Eye (tissue), 1 donor: ENCODE measurements at places on chromosomes 3 and 15.

- DNase-seq = no peak
These were observed 163.0 kb upstream of the MLF1 start for GRCh38 chr3:158407844-158408517.

DNA sequence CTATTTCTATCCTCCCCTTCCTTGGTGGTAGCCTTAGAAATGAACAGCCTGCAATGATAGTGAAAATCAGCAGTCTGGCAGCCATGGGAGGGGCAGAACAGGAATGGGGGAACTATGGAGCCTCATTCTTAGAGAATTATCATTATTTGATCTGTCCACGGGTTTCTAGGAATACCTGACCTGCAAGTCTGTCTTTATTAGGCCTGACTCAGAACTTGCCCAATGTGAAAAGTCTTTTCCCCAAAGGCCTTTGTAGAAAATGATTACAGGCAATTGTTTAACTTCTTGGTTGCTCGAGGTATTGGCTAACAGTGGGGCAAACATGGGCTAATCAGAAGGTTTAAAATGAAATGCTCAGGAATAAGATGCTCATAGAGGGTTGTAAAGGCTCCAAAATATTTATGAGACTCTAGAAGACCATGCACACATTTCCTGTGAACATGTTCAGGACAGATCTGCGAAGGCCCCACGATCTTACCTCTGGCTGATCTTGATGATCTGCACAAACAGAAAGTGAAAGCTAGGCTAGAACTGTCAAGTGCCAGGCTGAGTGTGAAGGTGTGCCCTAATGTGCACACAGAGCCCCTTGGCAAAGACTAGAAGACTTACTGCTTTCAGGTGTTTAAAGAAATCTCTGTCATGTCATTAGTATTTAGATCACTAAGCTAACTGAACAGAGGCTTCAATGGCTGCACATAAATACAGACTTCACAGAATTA lies 39.6 kb upstream of the LAMP3 start:
- DNase-seq = no peak

- no peak for DNase-seq
These were observed 222.0 kb downstream of the PYDC2 start for GRCh38 chr3:191682961-191683360.

DNA sequence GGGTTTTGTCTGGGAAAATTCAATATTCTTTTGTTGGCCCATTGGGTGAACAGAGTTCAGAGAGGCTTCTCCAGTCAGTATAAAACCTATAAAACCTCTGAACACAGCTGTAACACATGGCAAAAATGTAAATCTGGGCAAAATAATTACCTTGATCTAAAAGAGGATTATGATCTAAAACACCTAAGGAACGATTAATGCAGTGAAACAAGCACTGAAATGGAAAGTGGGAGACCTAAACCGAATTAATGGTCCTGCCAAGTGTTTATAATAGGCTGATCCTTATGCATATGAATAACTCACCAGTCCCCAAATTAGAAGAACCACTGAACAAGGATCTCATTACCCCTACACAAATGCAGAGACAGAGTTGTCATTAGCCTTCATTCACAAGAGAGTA lies 32.6 kb downstream of the AVEN start:
- no peak for DNase-seq

DNA sequence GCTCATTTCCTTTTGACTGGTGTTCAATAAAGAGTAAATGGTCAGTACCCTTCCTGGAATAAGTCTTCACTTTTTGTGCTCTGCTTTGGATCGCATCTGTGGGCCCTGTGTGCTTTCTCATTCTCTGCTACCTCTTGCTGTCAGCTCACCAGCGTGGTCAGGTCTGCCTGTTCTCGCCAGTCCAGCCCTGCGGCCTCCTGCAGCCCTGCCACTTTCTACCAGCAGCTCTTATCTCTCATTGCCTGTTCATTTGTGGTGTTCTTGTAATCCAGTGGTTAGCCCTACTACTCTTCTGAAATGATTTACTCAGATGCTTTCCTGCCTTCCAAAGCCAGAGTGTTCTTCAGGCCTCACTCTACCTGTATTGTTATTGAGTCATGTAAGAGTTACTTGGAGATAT lies 54.8 kb downstream of the CHCHD6 start:
- no peak for DNase-seq

DNA sequence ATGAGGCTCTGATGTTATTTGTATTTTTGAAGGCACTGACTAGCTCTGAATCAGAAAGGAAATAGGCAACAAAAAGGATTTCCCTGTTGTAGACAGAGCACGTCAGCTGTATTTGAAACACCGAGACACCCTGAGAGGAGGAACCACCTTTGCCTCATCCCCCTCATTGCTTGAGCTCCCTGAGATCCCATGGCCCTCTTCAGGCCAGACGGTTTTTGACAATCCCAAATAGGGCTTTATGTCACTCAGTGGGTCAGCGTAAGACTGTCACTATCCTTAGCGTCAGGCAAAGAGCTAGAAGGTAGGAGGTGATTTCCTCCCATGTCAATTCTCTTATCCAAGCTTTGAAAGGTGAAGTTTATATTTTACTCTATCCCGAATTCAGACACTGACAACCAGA lies 254.3 kb downstream of the ZNF621 start:
- no peak for DNase-seq

GRCh38 chr15:99536422-99537040 lies 29.3 kb upstream of the MEF2A start:
- peak; percentile 8 for DNase-seq

- DNase-seq = no peak
These were observed 44.8 kb upstream of the MAP3K13 start for GRCh38 chr3:185318141-185318540.

- no peak for DNase-seq
These were observed 20.3 kb upstream of the MAP3K13 start for GRCh38 chr3:185342459-185343174.

DNA sequence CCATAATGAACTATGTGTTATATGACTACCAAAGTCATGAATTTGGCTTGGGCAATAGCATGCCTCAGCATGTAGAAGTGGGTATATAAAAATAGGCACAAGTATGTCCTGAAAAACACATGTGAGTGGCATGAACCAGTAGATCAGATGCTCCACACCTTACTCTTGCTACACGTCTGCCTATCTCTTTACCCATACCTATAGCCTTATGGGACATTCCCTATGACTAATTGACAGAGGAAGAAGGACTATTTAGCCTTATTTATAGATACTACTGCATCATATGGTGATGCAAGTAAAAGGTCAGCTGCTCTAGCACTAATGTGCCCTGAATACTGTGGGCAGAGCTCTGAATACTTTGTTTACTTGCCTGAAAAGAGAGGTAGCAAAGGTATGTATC lies 81.0 kb upstream of the ZPLD1 start:
- no peak for DNase-seq

- no peak for DNase-seq
These were observed 7.3 kb upstream of the TRPM1 start for GRCh38 chr15:31108836-31109235.

- no peak for DNase-seq
These were observed 12.6 kb downstream of the PPARG start for GRCh38 chr3:12301513-12301912.

DNA sequence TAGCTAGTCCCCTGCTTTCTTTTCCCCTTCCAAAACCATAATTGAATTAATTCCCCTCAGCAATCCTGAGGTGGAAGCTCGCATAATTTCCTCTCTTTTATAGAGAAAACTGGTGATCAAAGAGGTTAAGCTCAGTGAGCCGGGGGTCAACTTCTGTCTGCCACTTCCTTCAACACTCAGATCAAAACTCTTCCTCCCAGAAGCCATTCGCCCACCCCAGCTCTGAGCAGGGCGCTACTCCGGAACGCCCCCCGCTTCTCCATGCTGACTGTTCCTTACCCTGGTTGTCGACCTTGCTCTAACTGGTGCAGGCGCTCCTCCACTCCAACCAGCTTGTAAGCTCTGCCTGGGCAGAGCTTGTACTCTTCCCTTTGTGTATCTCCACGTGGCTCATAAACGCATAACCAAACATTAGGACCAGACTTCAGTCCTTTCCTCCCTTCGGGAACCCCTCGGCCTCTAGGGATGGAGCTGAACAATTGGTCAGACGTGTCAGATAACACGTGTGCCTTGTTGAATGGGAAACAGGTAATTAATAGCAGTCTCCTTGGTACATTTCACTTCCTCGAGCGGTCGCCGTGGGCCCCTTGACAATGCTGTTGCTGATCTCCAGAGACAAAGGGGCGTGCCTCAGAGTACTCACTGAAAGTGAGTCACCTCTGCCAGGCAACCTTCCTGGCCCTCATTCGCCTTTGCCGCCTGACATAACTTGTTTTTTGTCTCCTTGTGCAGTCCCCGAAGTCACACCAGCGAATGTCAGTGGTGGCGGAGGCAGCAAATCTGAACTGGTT lies 71.8 kb downstream of the IL5RA start:
- DNase-seq = peak; percentile 22

DNA sequence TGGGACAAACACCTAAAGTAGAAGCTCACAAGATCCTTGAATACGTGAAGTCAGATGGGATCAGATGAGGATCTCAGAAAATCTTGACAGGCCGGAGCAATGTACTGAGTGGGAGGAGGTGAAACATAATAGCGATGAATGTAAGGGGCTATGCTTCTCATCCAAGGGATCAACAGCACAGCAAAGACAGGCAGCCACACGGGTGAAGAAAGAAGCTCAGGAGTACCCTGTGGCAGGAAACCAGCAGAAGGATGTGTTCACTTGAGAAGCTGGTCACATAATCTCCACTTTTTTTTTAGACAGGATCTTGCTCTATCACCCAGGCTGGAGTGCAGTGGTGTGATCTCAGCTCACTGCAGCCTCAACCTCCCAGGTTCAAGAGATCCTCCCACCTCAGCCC lies 92.4 kb downstream of the MEGF11 start:
- no peak for DNase-seq

DNA sequence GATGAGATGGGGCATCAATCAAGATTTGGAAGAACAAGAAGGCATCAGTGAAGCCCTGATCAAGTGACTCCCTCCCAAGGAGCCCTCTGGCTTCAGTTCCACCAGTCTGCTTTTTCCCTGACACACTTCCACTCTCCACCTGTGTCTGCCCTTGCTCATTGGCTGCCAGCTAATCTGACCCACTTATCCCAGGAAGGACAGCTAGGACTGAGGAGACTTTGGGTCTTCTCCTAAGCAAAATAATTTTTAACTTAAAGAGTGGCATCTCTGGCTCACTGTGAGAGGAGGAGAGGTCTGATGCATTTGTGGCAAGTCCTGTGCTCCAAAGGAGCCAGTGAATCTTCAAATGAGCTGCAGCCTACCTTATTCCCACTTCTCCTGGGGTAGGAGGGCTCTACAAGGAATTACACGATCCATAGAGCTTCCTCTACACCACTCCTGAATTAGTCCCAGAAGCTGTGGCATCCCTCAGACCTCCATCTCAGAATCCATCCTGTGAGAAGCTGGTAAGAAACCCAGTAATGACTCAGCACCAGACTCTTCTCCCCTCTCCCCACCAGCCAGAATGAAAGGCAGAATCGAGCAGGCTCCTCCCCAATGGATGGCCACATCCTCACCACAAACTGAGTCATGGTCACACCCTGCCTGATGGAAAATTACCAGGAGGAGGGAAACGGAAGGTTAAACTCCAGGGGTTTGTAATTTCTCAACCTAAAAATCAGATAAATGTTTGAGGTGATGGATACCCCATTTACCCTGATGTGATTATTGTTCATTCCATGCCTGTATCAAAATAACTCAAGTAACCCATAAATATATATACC lies 6.3 kb upstream of the PKM start:
- DNase-seq = no peak

DNA sequence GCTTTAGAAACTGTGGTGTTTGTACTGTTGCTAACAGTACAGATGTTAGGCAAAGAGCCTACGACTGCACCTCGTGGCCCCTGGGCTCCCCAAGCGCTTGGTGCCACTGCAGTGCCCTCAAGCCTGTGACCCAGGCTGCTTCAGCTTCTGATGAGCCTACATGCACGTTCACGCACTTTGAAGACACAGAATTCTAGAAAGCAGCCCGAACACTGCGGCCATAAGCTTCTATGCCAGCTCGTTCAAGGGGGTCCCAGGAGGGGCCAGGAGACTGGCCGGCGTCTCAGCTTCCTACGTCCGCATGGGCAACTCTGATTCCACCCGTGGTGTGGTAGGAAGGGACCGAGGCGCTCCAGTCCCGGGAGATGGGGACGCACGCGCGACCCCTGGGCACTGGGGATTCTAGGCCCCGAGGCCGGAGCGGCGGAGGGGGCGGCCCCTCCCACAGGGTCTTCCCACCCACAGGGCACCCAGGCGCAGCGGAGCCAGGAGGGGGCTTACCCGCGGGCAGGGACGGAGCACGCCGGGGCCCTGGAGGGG lies 653 bp downstream of the MYO5C start:
- DNase-seq = peak; percentile 68

DNA sequence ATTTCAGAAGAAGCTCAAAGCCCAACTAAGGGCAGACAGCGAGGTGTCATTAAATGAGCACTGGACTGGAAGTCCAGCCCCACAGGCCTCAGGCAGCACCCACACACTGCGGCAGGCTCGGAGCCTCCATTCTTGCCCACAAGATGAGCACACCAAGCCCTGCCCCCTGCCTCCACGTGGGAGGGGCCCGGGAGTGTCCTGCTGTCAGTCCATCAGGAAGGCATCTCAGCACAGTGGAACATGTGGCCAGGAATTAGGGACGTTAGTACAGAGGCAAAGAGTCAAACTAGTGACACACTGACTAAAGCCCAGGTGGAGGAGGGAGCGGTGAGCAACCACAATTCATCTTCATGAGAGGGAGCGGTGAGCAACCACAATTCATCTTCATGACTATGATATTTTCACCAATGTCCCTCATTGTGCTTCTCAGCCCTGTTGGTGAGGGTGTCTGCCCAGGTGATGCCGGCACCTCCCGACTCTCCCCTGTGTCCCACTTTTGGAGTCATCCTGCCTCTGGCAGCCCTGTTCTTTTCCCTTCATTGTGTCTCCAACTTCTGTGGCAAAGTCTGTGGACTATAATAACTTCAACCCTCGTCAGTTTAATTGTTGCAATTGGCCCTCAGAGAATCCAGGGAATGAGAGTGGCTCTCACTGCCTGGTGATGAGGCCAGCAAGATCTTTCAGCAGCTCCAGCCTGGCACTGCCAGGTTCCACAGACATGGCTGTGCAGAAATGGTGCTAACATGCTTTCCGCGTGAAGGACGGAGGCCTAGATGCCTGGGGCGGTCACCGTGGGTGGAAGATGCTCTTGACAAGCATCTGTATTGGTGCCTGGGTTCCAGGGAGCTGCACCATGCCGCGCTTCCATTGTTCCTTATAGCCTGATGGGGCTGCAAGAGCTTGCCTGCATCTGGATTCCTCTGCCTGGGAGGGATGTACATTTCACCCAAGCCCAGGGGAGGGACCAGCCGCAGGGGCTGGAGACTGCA lies 23.1 kb upstream of the SKOR1 start:
- no peak for DNase-seq

GRCh38 chr3:20403986-20404740 lies 218.2 kb upstream of the SGO1 start:
- no peak for DNase-seq

DNA sequence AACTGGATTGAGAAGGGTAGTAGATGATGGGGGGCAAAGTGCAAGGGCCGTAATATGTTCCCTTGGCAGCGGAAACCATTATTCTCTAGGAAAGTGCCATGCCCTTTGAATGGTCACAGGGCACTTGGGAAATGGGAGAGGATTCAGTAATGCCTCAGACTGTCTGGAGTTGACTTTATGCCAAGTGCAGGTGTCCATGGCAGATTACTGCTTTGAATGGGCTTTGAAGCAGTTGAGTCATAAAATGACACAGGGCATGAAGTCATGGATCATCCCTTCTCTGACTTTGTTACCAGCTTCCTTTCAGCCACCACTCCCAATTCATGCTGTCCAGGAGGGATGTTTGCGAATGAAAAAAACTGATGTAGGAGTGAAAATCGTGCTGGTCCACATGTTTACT lies 20.1 kb downstream of the AADACL2 start:
- DNase-seq = no peak

- peak; percentile 66 for DNase-seq
These were observed 97.2 kb upstream of the COL8A1 start for GRCh38 chr3:99541181-99541580.
